Activated T-cell treated with anti-CD3 and anti-CD28 coated beads, Interleukin-2, amount 50 U/mL, for 4 hours (primary cell): ENCODE measurements at places on chromosomes 13 and 19. TPM values are rescaled to one million over a fixed set of nuclear protein-coding genes. Genes with fewer than 3 reads are reported as not detected.

GRCh38 chr19:16397791-16398529 lies 73.3 kb downstream of the KLF2 start:
- DNase-seq, result no peak

DNA sequence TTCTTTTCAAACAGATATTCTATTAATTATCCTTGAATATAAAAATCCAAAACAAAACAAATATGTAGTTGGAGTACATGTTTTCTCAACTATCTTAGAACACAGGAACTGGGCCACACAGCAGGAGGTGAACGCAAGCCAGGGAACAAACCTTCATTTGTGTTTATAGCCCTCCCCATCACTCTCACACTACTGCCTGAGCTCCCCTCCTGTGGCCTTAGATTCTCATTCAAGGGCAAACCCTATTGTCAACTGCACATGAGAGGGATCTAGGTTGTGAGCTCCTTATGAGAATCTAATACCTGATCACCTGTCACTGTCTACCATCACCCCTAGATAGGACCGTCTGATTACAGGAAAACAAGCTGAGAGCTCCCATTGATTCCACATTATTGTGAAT lies 427.1 kb upstream of the PRR20A start:
- DNase-seq, result no peak

DNA sequence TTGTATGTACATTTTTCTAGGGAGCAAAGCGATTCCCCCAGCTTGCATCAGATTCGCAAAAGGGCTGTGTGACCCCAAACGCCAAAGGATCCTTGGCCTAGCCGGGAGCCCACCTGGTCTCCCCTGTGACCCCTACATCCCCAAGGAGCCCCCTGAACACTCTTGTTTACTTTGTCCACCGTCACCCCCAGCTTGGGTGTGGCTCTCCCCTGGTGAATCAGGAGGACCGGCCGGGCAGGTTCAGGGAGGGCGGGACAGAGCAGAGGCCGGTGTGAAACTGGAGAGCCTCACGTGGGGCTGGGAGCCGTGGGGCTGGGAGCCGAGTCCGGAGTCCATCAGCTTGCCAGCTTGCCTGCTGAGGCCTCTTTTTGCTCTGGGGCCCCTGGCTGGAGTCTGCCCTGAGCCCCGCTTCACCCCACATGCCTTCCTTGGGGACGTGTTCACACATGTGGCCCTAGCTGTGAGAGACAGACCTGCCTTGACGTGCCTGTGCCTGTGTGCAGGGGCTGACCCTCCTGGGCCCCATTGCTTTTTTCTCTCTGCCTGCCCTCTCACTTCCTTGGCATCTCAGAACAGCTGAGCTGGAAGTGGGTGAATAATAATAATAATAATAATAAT lies 2.0 kb downstream of the ITPKC start:
- DNase-seq, result no peak

PRR12 gene
- 33.1 TPM for total RNA-seq

DNA sequence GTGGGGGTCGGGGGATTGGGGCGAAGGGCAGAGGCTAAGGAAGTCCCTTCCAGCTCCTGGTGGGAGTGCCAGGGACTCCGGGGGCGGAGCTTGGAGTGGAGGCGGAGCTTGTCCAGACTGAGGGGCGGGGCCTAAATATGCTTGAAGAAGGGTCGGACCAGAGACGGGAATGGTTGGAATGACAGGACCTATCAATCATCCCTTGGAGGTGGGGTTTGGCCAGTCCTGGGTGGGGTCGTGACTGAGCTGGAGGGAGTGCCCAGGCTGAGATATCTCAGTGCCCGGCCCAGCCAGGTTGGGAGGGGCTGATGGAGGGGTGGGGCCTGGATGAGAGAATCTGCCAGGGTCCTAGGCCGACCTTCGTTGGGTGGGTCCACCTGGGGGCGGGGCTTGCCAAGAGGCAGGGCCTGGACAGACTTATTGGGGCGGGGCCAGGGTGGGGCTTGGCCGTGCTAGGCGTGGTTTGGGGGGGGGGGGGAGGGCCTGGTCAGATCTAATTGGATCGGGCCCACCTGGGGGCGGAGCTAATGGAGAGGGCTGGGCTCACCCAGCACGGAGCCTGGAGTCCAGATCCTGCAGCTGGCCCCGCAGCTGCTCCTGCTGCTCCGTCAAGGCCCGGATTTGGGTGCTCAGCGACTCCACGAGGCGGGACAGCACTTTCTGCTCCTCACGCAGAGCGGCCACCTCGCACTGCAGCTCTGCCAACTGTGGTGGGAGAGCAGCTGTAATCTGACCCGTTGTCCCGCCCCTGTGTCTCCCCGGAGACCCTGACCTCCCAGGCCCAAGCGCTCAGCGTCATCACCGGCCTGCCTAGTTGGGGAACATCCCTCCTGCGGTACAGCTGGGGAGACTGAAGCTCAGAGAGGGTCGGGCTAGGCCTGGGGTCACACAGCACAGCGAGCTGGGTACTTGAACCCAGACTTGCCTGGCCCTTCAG lies 2.6 kb upstream of the WIZ start:
- DNase-seq, result no peak

NKPD1 gene
- 0.45 TPM for total RNA-seq

DNA sequence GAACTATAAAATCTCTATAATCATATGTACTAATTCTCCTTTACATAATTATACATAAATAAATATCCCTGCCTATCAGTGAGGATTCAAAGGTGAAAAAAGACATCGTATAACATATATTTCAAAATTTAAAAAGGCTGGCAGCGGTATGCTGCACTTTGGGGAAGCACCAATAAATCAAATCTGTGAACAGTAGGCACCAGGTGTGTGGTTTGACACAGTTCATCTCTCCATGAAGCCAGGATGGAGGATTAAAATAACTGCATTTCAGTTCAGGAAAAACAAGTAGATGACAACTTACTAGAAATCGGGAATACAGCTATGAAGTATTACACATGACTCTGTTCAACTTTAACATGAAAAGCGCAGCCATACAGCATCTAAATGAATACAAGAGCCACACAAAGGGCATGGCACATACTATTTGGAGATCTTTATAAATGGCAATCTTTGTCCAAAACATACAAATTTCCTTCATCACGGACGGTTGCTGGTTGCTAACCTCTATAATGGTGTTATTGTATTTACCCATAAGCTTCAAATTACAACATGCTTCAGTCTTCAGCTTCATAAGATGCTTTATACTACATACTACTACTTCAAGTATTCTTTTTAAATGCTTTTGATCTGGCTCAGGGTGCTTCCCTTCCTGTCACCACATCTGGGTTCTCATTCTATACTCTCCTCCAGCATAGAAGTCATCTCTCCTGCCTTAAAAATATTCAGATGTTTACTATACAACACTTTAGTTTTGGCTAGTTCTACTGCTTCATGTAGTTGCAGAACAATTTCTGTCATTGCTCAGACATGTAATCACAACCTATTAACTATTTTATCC lies 128.7 kb downstream of the KLF12 start:
- no peak for DNase-seq

DNA sequence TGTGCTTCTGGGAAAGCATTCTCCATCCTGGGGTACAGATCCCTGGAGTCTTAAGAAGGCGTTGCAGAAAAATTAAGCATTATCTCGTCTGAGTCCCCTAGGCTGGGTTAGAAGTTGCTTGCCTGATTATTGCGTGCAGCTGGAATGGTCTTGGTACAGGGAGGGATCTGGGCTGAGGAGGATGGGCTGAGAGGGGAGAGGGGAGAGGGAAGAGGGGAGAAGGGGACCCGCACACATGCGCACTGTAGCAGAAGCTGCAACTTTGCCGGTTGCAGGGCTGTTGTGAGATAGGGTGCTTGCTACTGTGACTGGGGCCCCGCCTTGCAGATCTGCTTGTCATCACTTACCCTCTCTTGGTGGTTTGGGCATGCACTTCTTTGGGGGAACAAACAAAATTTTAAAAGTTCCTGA lies 316.8 kb downstream of the DLEU7 start:
- no peak for DNase-seq

ZNF154 gene
- 2.1 TPM for total RNA-seq

GRCh38 chr13:110627351-110627750 lies 12.0 kb downstream of the NAXD start:
- DNase-seq, result no peak

NCAN gene
- total RNA-seq, result 0.05 TPM

ANKRD24 gene
- 0.26 TPM for total RNA-seq

LHFPL6 gene
- 1.0 TPM for total RNA-seq

DCT gene
- total RNA-seq, result not detected
